Occipital lobe (tissue), 3 donors: ENCODE measurements at places on chromosomes 13 and 19.

GRCh38 chr13:44012910-44013757, 133.4 kb downstream of the LACC1 start:
- DNase-seq, result no peak

- DNase-seq, result no peak
These were observed 1.4 kb upstream of the CIC start for GRCh38 chr19:42267644-42268141.

- no peak for DNase-seq
These were observed 17.3 kb downstream of the SIGLEC8 start for GRCh38 chr19:51440846-51441409.

- no peak for DNase-seq
These were observed 70.6 kb upstream of the KLF12 start for GRCh38 chr13:74204602-74205312.

DNA sequence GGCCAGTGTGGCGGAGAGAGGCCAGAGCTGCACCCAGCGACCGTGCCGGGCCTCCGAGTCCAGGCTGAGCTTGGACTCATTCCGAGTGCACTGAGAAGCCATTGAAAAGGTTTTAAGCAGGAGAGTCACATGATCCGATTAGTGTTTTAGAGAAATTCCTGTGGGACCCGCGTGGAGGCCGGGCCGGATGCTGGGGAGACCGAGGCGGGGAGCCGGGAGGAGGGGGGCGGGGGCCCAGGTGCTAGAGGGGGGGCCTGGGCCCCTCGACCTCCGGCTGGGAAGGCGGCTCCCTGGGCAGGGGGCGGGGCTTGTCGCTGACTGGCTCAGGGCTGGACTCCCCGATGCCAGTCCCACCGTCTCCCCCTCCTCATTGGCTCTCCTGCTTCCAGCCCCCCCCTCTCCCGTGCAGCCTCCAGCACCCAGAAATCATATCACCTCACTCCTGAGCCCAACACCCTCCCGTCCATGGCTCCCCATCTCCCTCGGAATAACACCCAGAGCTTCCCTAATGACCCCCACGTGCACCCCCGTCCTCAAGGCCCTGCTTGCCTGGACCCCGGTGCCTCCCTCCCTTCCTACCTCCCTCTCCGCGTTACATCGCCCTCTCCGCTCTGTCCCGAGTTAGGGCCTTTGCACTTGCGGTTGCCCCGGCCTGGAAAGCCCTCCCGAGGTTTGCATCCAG, 5.2 kb upstream of the ZNF579 start:
- DNase-seq, result peak; percentile 41
